ENCODE measurements at places on chromosomes 13 and 19.

DNA sequence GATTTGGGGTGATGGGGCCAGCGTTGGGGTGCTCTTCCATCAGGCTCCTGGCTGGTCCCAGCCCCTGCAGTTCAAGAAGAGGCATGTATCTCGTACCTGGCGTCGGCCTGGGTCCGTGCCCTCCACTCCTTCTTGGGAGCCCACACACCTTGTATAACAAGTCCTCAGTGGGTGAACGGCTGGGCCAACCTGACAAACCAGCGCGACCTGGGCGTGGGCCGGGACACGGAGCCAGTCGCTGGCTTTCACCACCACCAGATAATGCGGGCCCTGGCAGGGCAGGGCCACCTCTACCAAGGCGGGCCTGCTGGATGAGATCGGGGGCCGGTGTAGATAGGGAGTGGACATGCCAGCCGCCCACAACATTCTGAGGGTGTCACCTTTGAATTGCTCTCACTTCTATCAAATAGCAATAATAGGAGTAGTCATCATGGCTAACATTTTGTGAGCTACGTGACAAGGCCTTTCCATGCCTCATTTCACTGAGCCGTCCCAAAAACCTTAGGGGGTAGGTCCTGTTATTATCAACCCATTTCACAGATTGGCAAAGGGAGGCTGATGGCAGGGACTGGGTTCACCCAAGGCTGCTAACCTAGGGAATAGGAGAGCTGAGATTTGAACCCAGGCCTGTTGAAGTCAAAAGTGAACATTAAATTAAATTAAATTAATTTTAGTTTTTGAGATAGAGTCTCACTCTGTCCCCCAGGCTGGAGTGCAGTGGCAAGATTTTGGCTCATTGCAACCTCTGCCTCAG is 3.5 kb downstream of the CYP4F22 start:
- DNase-seq: no peak

- DNase-seq: no peak
These were observed 128.6 kb downstream of the TEX29 start for GRCh38 chr13:111449041-111449440.

GRCh38 chr13:26948353-26948752 is 187.8 kb upstream of the GPR12 start:
- DNase-seq: no peak

- DNase-seq: no peak
These were observed 31.9 kb downstream of the RFXAP start for GRCh38 chr13:36850790-36851438.

GRCh38 chr19:13150931-13151604 is 857 bp downstream of the IER2 start:
- no peak for DNase-seq

DNA sequence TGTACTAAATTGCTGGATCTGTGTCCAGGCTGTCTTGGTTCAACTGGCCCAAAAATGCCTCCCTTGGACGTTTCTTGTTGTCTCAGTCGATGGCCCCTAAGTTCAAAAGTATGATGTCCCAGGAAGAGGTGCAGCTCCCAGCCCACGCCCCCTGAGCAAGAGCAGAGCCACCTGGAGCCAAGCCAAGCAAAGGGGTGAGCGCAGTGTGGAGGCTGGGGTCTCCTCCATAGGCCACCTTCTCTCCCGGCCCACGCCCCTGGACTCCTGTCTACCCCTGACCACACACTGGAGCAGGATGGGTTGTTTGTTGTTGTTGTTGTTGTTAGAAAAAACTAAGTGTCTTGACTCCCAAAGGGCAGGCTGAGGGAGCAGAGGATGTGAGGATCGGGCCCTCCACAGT is 26.0 kb upstream of the NPAS1 start:
- DNase-seq: no peak

- DNase-seq: peak; percentile 89
These were observed 4.5 kb upstream of the OLFM2 start for GRCh38 chr19:9940778-9941177.

- DNase-seq: no peak
These were observed 243.5 kb downstream of the LMO7 start for GRCh38 chr13:75879656-75880055.

DNA sequence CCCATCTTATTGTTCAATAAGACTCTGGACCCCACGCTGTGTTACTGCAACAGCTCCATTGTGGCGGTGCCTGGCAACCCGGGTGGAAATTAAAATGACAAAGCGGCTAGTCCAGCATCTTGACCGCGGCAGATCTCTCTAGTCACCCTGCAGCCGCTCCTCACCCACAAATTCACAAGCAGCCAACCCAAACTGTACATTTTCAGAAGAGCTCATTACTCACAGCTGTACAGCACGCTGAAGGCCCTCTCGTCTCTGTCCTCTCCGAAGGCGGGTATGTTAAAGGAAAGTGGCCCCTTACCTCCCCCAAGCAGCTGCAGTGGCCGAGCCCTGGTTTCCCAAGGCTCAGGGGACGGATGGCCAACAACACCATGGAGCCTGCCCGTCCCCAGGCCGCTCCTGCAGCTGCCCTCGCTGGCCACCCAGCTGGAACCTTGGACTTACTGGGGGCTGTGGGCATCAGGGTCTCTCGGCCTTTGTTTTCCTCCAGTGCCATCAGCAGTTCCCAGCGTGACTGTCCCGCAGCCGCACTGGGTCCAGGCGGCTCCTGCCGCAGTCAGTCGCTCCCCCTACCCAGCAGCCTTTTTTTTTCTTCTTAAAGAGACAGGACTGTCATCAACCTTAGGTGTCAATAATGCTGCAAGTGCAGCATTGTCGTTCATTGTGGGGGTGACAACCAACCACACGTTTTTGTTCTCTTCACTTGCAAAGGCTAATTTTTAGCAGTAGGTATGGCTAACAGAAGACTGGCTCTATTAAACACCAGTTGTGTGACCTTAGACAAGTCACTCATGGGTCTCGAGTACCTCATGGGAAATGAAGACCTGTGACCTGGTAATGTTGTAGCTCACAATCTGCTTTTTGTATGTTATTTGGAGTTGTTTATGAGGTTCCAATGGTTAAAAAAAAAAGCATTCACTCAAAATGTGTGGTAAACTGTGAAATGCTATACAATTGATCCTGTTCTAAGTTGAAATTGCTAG is at the start of gene SACS:
TSS of gene SACS (minus strand) at position 532 of the 983 bp plus-strand sequence. CDS start 22,463 bp downstream, outside the sequence.
- DNase-seq: peak; percentile 70

DNA sequence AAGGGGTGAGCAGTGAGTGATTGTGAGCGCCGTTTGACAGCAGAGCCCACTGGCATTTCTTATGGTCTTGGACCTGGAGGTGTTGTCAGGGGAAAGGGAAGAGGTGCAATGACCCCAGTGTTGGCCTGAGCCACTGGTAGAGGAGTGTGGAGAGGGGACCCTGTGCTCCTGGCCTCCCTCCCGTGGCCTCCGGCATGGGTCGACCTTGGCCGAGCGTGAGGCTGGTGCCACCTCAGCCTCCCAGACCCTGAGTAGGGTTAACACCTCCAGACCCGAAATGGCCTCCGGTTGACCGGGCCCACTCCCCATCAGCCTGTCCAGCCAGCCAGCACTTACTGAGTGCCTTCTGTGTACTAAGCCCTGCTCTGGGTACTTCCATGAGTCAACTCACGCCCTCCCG is 6.5 kb downstream of the TRAPPC5 start:
- no peak for DNase-seq

GRCh38 chr19:33497131-33497777 is 24.3 kb downstream of the PEPD start:
- no peak for DNase-seq

- no peak for DNase-seq
These were observed 18.1 kb downstream of the DGKH start for GRCh38 chr13:42066542-42066941.

DNA sequence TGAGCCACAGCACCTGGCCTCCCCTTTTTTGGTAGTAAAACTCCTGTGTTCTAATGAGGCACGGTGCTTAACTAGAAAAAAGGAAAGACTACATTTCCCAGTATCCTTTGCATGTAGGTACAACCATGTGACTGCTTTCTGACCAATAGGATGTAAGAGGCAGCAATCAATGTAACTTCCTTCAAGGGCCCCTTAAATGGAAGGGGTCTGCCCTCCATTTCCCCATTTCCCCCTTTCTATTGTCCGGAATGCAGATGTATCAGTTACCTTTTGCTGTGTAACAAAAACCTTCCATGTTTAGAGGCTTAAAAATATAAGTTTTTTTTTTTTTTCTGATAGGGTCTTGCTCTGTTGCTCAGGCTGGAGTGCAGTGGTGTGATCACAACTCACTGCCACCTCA is 2.2 kb downstream of the GPR32 start:
- DNase-seq: peak; percentile 34

GRCh38 chr19:55678121-55678671 is 3.2 kb downstream of the EPN1 start:
- DNase-seq: no peak

GRCh38 chr13:21344662-21345176 is 114.4 kb downstream of the ZDHHC20 start:
- DNase-seq: no peak

DNA sequence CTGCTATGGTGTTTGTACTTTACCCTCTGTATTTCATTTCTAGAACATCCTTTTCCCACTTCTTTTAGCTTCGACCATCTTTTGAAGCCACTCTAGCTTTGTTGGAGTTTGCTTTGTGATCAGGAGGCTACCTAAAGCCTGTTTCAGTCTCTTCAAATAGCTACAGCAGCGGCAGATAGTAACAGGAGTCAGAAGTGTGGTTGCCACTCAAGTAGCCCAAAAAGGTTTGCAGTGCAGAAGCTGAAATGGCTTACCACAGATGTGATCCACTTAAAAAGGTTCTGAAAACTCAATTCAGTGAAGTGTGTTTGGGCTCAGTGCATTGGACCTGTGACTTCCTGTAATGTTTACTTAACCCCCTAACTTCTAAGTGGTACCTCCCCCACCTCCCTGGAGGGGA is 26.2 kb downstream of the WASF3 start:
- DNase-seq: no peak

DNA sequence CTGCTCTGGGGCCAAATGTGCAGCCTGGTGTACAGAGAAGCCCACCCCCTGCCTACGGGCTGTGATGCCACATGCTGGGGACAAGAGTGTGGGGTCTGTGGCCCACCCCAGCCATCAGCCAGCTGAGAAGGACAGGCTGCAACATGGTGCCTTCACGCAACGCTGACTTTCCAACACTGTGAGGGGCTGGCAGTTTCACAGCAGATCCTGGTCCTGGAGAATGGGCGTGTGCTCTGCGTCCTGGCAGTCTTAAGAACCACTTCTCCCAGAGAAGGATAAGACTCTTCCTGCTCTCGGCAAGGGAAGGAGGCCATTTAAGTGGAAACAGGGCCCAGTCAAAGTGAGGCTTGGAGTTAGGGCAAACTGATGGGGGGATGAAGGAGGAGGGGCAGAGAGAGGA is 4.6 kb downstream of the LRRC4B start:
- no peak for DNase-seq

GRCh38 chr13:44243198-44243857 is 130.3 kb upstream of the SERP2 start:
- DNase-seq: peak; percentile 97

DNA sequence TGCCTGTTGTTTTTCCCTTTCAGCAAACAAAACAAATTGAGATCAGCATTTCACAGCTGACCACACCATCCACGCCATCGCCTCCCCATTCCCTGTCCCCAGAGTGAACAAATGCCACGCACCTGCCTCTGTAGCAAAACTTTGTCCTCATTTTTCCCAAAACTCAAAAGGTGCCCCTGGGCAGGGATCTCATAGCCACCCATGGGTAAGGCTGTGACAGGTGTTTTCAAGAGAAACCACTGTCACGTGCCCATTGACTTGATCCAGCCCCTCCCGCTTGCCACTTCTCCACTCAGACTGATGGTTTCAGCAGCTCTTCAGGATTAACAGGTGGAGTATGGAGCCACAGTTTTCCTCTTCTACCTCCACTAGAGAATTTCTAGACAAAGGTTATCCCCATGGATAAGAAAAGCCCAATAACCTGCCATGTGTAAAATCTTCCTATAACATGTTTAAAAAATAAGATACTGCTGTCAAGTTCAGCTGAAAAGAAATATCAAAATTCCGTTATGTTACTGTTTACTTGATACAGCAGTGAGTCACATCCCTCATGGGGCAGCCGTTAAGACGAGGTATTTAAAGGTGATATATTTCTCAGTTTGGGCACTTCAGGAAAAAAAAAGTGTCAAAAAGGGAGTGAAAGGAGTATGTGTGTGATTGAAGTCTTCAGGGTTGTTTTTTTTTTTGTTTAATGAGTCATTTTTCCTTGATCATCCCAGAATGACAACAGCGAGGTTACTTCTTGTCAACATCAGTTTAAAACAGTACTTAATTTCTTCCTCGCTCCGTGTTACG is 63.5 kb upstream of the GPR183 start:
- no peak for DNase-seq

- DNase-seq: no peak
These were observed 5.3 kb downstream of the POLR2E start for GRCh38 chr19:1089891-1090290.

DNA sequence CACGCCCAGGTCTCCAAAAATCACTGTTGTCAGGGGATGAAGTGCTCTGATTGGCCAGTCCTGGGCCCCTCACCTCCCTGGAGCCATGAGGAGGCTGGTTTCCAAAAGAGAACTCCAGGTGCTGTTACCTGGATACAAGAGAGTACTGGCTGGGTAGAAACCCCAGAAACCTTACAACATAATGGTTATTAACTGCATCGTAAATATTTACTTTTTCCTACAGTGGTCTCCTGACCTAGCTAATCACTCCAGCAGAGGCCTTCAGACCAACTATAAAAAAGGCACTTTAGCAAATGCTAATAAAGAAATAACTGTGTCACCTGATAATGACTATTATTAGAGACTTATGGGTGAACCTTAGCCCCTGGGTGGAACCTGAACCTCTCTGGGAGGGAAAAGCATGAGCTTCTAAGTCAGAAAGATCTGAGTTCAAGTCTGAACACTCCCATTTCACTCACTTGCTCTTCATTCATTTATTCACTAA is 1.5 kb upstream of the IGSF23 start:
- no peak for DNase-seq

DNA sequence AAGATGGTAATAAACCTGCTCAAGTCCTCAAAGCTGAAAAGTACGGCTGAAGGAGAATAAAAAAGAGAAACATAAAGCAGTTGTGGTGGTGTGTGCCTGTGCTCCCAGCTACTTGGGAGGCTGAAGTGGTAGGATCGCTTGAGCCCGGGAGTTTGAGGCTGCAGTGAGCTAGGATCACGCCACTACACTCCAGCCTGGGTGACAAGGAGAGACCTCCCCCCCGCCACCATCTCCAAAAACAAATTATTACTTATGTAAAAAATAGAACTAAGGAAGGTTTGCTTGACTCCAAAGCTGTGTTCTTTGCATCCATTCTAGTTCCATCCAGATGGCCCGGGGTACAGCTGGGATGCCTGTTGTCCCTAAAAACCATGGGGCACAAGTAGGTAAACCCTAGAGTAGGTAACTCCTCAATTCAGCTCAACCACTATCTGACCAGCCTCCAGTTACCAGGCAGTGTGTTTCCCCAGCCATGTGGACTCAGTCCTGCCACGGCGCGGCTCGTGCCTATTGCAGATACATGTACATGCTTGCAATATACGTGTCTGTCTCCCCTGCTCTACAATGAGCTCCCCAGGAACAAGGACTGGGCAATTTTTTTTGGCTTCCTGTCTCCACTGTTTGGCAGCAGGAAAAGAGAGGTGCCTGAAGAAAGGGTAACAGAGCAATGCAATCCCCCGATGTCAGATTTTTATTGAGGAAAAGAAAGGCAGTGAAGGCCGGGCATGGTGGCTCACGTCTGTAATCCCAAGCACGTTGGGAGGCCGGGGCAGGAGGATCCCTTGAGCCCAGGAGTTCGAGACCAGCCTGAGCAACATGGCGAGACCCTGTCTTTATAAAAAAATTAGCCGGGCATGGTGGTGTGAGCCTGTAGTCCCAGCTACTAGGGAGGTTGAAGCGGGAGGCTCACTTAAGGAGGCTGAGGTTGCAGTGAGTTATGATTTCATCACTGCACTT is 101.3 kb downstream of the GNG7 start:
- no peak for DNase-seq
